IPS DF 19.7 (cell line): ENCODE measurements at places on chromosomes 4 and X.

- no peak for DNase-seq
These were observed 64.0 kb downstream of the SOX3 start for GRCh38 chrX:140440876-140441275.

DNA sequence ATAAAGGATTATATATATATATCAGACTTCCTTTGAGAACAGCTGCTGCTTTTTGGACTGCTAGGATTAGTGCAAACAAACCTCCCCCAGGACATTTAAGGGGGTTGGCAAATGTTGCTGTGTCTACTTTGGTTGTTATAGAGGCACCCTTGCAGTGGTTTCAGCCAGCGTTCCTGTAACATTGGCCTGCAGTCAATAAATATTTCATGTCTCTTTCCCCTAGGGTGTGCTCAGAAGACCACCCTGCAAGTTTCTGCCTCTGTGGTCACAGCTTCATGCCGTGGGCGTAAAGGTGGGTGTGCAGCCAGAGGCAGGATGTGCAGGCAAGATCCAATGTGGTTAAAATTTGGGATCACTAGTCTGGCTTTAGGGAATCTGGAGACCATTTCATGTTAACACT is 28.9 kb downstream of the FGF5 start:
- no peak for DNase-seq

- DNase-seq: no peak
These were observed 36.0 kb upstream of the ARMCX4 start for GRCh38 chrX:101449279-101449678.

GRCh38 chr4:170110285-170110672 is 20.5 kb upstream of the AADAT start:
- no peak for DNase-seq

DNA sequence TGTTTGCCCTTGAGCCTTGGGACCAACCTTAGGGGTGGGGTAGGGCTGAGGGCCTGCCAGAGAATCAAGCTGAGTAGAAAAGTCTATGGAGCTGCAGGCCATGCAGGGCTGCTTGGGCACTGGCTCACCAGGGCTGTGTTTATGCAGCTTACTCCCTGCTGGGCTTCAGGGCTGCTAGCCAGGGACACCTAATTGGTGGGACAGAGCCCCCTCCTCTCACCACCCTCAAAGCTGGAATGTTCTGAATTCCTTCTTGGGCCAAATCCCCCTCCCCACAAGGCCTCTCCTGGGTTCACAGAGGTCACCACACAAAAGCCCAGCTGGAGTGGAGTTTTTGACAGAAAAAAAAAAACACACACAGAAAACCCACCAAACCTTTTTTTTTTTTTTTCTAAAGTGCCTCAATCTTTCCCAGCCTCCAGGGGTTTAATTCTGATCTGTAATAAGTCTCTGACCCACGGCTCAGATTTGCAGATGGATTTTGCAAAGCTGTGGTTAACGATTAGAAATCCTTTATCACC is at the start of gene CLDN2:
Gene CLDN2, plus strand, starts transcription at position 471 of the 521 bp plus-strand sequence. CDS start 7,827 bp downstream, outside the sequence.
- peak; percentile 30 for DNase-seq

GRCh38 chr4:159685340-159686092 is 582.6 kb downstream of the RAPGEF2 start:
- no peak for DNase-seq

GRCh38 chr4:139890816-139891215 is 225.2 kb downstream of the MGST2 start:
- no peak for DNase-seq

DNA sequence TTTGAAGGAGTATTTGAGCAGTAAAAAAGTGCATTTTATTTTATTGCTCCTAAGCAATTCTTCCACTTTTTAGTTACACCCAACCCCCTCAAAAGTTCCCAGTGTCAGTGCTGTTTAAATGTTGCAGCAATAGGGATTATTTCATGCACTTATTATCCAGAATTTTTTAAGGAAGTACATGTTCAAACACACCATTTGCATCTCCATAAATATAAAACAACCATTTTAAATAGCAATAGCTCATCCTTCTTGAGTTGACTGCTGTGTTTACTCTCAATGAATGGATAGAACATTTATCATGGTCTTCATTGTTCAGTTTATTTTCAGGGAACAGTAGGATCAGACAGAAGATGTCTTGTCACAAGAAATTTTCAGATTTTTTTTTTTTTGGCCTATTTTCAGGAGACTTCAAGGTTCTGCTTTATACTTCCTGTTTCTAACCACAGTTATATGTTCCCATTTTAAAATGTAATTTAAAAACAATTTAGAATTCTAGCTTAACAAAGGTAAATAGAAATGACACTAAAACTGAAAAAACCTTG is 171.9 kb downstream of the TMA16 start:
- DNase-seq: no peak

DNA sequence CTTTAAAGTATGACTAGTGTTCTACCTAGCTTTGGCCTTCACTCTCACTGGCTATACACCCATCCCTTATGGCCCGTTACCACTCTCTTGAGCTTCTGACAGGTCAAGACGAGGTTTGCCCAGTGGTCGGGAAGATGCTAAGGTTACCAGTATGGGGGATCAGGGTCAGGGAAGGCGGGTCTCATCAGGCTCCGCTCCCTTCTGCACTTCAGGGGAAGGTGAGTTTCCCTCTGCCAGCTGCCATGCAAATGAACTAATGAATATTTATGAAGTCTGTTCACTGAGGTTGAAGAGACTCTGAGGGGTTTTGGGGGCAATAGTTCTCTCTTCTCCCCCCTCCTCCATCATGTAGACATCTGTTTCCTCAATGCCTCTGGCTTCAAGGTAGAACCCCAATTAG is 6.6 kb downstream of the EFNB1 start:
- no peak for DNase-seq

- DNase-seq: no peak
These were observed at the start of gene TSC22D3 for GRCh38 chrX:107775734-107776511. Gene TSC22D3 (minus strand): TSS chrX:107775787. CDS start chrX:107775419, 368 bp downstream.
